Activated CD4-positive, alpha-beta T cell treated with anti-CD3 and anti-CD28 coated beads for 1 hour (primary cell): ENCODE measurements at places on chromosomes 12 and 14.

- no peak for DNase-seq
These were observed 48.5 kb upstream of the RIMBP2 start for GRCh38 chr12:130764475-130765185.

- DNase-seq: no peak
These were observed 133.6 kb downstream of the PDE3A start for GRCh38 chr12:20501958-20502357.

DNA sequence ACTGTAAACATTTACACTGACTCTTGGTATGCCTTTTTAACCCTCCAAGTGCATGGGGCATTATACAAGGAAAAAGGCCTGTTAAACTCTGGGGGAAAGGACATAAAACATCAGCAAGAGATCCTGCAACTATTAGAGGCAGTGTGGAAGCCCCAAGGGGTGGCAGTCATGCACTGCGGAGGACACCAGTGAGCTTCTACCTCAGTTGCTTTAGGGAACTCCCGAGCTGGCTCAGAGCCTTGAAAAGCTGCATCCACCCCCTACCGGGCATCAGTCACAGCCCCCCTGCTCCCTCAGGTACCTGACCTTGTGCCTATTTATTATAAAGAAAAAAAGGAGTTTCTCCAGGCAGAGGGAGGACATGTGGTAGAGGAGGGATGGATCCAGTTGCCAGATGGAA, 695.6 kb upstream of the LMO3 start:
- DNase-seq: no peak

- DNase-seq: no peak
These were observed 37.4 kb downstream of the RCOR1 start for GRCh38 chr14:102629808-102630350.

DNA sequence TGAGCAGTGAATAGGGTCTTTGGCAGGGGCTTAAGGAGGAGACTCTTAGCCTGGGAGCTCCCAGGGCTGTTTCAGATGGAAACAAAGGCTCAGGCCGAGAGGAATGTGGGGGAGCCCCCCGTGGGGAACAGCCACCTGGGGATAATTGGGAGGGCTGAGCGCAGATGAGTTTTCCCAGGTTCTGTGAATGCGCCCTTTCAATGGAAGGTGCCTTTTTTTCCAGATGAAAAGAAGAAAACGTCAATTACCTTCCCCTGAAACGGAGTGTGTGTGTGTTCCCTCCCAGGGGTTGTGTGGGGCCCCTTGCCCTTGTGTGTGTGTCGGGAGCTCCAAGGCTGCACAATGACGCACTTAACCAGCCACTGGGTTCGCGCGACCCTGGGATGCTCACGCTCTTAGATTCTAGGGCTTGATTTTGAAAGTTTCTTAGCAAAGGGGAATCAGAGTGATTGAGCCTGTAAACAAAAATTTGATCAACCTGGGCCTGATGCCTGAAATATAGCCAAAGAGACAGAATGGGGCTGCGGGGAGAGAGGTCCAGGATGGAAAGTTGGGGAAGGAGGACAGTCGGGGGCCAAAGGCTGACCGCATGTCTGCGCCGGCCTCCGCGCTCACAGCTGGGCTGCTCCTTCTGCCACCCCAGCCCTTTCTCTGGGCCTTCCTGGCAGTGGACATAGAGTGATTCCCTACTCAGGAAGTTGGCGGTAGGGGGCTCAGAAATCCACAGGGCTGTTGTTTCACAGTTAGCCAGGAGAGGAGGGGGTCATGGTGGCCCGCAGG, 14.6 kb downstream of the MEG3 start:
- no peak for DNase-seq

DNA sequence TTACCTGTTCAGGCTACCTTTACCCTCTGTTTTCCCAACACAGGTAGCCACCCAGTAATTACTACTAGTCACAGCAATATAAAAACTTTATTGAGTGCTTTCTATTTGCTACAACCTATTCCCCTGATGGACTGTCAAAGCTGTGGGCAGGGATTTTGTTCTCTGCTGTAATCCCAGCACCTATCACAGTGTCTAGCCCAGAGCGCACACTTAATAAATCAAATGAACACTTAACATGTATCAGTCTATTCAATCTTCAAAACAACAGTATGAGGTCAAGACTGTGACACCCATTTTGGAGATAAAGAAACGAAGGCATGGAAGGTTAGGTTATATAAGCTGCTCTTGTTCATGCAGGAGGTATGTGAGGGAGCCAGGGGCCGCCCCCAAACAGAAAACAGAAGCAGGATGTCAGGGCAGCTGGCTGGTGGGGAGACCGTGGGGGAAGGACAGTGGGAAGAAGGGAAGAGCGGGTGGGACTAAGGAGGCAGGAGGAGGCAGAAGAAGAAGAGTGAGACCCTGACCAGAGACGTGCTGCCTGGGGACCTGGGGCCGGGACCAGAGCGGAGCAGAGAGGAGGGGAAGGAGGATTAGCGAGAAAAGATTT, 1.7 kb downstream of the TNFRSF1A start:
- no peak for DNase-seq

- DNase-seq: no peak
These were observed 827.0 kb downstream of the AACS start for GRCh38 chr12:125892276-125892675.

DNA sequence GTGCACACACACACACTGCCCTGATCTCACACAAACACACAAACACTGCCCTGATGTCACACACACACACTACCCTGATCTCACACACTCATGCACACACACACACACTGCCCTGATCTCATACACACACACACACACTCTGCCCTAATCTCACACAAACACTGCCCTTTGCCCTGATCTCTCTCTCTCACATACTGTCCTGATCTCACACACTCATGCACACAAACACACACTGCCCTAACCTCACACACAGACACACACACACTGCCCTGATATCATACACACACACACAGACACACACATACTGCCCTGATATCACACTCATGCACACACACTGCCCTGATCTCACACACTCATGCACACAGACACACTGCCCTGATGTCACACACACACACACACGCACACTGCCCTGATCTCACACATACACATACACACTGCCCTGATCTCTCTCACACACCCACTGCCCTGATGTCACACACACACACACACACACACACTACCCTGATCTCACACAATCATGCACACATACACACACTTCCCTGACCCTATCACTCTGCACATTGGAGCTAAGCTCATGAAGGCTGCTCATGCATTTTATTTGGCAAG, 97.6 kb upstream of the DIO3 start:
- DNase-seq: no peak
